ENCODE measurements at places on chromosomes 2 and 18.

- peak; percentile 61 for DNase-seq
These were observed 96.0 kb upstream of the TTC39C start for GRCh38 chr18:23918395-23919032.

DNA sequence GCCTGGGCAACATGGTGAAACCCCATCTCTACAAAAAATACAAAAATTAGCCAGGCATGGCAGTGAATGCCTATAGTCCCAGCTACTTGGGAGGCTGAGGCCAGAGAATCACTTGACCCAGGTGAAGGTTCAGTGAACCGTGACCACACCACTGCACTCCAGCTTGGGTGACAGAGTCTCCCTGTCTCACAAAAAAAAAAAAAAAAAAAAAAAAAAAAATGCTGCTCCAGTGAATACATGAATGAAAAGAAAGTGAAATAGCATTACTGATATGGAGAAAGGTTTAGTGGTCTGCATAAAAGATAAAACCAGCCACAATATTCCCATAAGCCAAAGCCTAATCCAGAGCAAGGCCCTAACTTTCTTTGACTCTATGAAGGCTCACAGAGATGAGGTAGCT, 44.5 kb downstream of the METTL8 start:
- no peak for DNase-seq

DNA sequence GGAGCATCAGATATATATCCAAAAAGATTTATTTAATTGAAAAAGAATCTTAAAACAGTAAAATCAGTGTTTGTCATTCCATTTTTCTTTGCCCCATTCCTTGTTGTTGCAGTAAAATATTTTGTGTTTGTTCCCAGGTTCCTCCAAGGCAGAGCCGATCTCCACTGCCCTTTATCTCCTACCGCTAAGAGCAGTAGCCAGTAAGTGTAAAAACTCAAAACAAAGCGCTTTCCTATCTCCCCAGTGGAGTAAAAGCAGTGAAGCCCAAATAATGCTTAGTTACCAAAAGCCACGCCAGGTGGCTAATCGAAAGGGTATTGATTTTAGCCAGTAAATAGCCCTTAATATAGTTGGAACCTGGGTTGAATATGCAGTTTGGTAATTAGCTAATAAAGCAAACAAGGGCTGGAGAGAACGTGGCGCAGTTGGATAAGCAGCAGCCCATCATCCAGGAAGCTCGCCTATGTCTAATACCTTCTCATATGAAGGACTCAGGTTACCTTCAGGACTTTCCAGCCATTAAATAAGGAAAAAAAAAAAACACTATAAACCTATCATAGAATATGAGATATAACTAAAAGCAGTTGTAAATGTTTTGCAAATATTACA, 12.4 kb upstream of the GPD2 start:
- no peak for DNase-seq

GRCh38 chr2:195659114-195659513, 2.1 kb downstream of the SLC39A10 start:
- no peak for DNase-seq

GRCh38 chr18:67241299-67241698, 275.2 kb downstream of the DSEL start:
- no peak for DNase-seq

DNA sequence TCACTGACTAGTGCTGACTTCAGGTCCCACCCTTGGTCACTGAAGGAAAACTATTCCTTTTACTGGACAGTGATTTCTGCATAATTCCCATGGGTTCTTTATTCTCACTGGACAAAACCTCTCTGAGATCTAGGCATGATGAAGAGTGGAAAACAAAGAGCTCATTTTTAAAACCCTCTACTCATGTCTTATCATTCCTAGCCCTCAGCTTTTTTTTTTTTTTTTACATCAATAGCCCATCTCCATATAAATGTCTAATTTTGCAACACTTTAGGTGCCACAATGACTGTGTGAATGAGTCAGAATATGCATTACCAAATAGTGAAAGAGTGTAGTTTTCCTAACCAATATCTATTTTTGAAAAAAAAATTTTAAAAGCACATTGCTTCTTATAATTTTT, 74.8 kb downstream of the TCF4 start:
- DNase-seq: no peak

- no peak for DNase-seq
These were observed 91.0 kb downstream of the VWA3B start for GRCh38 chr2:98177986-98178385.

DNA sequence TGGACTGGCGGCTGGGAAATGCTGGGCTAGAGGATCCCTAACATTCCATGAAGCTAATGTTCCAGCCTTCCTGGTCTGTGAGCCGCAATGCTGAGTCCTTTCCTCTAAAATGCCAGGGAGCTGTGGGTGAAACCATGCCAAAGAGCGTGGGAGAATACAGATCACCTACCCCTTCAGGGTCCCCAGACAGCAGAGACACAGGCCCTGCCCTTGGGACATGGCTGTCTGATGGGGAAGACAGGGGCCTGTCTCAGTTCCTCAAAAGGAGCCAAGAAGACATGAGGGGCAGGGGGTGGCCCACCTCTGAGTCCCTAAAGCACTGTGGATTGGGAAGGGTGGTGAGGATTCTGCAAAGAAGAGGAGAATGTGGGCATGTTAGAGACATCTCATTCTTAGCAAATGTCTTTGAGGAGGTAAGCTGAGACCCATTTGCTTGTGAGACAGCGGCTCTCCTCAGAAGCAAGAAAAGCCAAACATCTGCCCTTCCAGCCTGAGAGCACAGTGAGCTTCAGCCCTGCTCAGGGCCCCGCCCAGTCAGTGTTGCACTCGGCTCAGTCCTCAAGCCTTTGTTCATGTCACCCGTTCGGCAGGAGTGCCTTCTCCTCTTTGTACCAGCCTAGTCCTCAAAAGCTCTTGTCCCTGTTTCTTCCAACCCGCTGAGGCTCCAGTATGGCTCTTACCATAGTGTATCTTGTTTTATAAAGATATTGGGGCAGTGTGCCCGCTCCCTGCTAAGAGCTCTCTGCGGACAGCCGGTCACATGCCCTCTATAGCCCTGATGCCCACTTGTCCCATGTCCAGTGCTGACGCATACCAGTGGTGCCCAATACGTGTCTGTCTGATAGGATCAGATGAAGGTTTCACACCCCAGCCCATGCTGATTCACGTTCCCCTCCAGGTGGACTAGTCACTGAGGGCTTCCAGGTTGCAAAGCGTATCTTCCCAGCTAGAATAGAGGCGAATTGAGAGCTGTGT, 286.2 kb downstream of the CYP26B1 start:
- no peak for DNase-seq

GRCh38 chr2:131658769-131659131, 131.1 kb downstream of the CCDC74A start:
- DNase-seq: no peak

- DNase-seq: no peak
These were observed 10.5 kb upstream of the PRELID3A start for GRCh38 chr18:12397254-12397653.

- no peak for DNase-seq
These were observed 210.3 kb downstream of the UBE2E3 start for GRCh38 chr2:181190711-181191110.

DNA sequence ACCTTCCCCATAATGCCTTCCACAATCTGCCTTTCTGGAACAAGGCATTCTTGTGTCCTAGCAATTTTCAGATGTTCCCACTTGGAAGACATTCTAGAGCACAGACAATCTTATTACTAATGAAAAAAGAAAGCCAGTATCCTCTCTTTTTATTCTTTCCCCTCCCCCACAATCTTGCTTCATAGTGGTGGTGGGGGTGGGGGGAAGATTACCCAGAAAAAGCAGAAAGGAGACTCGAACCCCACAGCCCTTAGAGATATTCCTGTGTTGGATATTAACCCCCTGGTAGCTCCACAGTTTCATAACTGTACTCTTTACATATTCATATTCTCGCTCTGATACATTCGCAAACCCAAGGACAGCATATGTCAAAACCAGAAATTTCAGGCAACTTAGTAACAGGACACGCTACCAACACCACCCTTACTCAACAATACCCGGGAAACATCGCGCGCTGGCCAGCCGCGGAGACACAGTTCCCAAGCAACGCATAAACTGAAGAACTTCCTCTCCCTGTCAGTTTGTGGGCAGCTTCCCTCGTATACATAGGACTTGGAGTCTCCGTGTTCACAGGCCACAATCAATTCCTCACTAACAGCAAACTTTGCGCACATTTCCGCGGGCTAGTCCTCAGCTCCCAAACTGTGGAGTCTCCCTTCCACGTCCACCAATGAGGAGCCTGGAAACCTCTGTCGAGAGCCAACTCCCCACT, 793 bp downstream of the NR4A2 start:
- peak; percentile 66 for DNase-seq
